ENCODE measurements at places on chromosomes 2 and 18.

GRCh38 chr2:230160112-230160660, 59.6 kb downstream of the SP110 start:
- peak; percentile 46 for DNase-seq

DNA sequence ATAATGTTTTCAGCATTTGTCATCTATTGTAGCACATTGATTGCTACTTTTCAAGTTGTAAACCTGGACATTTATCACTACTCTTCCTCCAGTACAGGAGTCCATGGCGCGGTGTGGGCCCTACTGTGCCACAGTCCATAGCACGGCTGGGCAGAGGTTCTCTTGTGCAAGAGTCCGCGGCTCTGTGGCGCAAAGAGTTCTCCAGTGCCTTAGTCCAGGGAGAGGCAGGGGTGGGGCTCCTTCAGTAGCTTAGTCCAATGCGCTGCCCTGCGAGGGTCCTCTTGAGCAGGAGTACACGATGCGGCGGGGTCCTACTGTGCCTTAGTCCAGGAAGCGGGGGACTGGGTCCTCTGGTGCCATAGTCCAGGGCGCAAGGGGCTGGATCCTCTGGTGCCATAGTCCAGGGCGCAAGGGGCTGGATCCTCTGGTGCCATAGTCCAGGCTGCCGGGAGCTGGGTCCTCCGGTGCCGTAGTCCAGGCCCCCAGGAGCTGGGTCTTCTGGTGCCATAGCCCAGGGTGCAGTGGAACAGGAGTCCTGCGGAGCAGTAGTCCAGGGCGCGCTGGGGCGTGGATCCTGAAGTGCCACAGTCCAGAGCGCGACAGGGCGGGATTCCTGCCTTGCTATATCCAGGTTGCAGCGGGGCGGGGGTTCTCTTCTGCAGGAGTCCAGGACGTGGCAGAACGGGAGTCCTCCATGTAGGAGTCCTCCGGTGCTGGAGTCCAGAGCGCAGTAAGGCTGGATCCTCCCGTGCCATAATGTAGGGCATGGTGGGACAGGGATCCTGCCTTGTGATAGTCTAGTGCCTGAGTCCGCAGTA, 129.3 kb downstream of the CCDC74A start:
- no peak for DNase-seq

GRCh38 chr2:20487392-20488174, 40.7 kb downstream of the RHOB start:
- DNase-seq = no peak

- no peak for DNase-seq
These were observed 32.4 kb downstream of the MARCO start for GRCh38 chr2:118974103-118974993.

DNA sequence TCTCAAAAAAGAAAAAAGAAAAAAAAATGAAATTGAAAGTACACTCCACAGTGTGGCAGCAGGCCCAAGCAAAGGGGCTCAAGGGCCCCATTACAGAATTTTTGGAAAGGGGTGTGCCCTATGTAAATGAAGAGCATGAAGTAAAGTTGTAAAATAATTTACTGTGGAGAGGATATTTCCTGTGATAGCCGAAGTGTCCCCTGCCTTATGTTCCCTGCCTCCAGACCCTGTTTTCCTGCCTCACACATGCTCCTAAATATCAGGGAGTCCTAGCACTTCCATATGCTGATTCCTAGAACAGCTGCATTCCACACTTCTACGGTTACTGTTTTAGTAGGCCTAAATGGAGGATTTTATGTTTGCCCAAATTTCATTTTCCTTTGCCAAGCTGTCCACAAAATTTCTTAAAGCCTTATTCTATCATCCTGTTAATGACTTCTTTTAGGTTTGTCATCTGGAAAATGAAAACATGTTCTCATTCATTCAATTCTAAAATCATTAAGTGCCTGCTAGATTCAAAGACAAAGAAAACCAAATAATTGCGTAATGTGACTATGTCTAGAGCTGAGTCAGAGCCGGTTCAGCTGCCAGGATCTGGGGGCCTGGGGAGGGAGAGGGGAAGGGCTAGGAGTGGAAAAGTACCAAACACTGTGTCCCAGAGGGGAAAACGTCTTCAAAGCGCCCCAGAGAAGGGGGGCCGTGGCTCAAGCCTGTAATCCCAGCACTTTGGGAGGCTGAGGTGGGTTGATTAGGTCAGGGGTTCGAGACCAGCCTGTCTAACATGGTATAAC, 25.9 kb upstream of the IMPA2 start:
- no peak for DNase-seq

DNA sequence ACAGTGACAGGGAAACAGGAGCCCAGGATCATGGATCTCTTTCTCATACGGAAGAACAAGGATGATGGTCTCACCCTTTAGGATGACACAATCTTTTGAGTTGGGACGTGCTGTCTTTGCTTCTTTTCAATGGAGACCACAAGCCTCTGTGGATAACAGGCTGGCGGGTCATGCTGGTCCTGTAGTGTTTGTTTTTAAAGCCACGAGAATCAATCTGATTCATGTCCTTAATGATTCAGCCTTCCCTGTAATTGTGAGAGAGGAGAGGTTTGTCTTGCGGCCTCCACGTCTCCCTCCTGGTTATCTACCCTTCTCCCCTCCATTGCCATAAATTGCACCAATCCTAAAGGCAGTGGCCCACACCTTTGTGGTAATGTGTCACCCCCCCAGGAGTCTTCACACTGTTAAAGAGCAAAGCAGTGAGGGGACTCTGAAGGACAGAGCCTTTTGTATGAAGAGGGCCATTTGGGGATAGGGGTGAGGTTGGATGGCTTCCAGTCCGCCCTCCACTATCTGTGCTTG, 87.7 kb upstream of the TGFA start:
- no peak for DNase-seq

- no peak for DNase-seq
These were observed 211.7 kb upstream of the REV1 start for GRCh38 chr2:99701503-99701902.

DNA sequence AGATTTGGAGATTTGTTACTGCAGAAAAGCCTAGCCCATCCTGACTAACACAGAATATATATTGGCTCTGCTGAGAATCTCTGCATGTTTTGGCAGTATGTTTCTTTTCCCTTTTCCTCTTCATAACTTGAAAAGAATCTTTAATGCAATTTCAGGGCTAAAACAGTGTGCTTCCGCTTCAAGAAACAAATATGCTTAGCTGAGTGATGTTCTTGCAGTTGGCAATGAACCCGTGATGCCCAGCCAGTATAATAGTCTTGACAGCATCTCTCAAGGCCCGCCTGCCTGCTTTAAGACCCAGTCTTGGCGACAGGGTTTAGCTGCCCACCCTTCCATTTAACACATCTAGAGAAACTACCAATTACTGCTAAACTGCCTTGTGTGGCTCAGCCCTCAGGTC, 184.5 kb downstream of the INO80D start:
- DNase-seq = no peak

DNA sequence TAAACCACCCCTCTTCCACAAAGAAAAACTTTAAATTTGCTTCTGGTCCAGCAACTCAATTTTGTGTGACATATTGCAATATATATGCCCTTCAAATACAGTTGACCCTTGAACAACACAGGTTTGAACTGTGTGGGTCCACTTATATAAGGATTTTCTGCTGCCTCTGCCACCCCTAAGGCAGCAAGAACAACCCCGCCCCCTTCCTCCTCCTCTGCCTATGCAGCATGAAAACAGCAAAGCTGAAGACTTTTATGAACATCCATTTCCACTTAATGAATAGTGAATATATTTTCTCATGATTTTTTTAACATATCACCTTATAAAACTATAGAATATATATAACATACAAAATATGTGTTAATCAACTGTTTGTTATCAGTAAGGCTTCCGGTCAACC, 58.3 kb downstream of the EML4 start:
- DNase-seq = no peak

GRCh38 chr2:54939446-54940118, 110.7 kb downstream of the RTN4 start:
- no peak for DNase-seq

- no peak for DNase-seq
These were observed 122.4 kb downstream of the NFATC1 start for GRCh38 chr18:79518028-79518682.

- no peak for DNase-seq
These were observed 317.6 kb downstream of the PRKCE start for GRCh38 chr2:45968946-45969584.

DNA sequence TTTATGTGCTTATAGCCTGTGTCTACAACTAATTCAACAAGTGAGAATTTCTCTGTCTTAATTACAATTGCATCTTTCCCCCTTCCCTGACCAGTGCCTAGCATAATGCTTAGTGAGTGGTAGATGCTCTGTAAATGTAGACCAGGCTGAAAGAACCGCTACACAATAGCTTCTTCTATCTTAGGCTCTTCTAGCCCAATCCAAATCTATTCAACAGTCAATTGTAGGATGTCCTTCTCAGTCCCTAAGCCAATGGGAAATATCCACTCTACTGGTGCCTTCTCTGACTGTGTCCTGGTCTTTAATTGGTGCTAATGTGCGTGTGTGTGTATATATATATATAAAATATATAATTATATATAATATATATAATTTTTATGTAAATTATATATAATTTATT, 34.1 kb upstream of the GCC2 start:
- no peak for DNase-seq

DNA sequence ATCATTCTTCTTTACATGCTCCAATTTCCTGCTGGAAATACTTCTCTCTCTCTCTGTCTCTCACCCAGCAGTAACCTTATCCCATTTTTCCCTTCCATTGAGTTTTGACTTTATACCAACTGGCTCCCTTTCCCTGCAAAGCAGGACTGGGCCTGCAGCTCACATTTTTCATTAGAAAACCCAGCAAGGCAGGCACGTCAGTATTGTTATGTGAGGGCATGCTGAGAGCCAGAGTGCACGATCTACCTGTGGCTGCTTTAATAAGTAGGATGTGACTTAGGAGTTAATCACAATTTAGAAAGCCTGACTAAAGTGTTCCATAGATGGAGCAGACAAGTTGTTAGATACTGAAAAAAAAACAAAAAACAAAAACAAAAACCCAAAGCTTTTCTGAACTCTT, 5.2 kb upstream of the NDUFV2 start:
- DNase-seq = no peak

GRCh38 chr2:43469094-43469493, 126.7 kb downstream of the THADA start:
- no peak for DNase-seq

DNA sequence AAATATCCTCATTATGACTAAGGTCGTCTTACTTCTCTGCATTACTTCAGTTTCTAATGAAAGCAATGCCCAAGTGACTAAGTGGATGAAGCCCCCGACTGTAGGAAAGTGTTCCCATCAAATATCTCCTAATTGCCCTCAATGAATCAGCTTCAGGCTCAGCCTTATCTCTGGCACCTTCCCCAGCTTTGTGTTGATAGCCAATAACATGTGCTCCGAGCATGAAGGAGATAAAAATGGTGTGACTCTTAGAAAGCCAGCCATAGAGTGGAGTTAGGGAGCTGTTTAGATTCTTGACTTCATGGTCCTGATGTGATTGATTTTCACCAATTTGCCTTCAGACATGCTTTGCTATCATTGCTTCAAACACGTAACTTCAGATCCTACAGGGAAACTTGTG, 339.2 kb upstream of the NRP2 start:
- DNase-seq = no peak

GRCh38 chr18:32891797-32892196, 119.0 kb upstream of the KLHL14 start:
- DNase-seq = no peak

GRCh38 chr2:20966061-20966595, 77.7 kb downstream of the APOB start:
- no peak for DNase-seq

- no peak for DNase-seq
These were observed 178.7 kb downstream of the ANTXR1 start for GRCh38 chr2:69191634-69192033.

DNA sequence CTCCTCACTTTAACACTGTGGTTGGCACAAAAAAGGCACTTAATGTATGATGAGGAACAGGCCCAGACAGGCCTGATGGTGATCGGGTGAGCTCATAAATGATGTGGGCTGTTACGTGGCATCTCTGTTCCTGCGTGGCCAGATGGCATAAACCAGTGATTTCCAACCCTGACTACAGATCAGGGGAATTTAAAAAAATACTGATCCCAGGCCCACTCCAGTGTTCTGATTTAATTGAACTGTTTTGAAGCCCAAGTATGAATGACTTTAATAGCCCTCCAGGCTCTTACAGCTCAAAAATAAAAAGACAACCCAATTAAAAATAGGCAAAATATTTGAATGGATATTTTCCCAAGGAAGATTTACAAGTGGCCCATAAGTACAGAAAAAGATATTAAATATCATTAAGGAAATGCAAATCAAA, 48.2 kb downstream of the LIPG start:
- DNase-seq = no peak

DNA sequence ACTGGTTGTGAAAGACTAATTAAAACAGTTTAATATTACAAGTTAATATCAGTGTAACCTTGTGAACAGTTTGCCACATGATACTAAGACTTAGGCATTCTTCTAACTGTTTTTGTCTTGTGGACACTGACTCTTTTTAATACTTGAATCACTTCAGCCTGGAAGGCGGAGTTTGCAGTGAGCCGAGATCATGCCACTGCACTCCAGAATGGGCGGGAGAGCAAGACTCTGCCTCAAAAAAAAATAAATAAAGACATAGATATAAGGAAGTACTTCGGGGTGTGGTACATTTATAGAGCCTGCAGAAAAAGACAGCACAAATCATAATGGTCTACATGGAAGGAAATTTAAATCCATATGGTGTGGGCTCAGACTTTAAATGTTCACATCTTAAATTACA, 300.4 kb upstream of the NETO1 start:
- DNase-seq = no peak

DNA sequence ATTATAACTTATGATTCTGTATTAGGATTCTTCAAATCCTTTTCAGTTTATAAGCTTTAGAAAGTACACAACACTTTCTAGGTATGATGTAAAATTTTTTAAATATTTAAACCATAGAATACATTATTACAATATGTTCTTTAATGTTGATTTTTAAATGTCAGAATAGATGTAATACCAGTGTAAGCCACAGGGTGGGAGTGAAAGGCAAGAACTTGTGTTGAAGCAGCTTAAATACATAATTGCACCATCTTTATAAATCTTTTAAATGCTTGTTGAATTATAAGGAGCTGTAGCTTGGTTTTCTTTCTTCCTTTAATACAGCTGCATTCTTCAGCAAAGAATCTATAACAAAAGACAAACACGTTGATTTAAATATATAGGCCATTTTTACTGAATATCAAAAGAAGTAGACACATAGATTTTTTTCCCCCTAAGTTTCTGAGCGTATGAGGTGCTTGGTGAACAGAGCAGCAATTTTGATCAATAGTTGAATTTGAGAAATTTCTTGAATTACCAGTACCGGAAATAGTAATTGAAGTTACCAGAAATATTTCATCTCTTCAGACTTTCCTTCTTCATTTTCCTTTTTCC, 63.0 kb downstream of the TANK start:
- no peak for DNase-seq
